ENCODE measurements at places on chromosomes 3 and 15.

GRCh38 chr3:178392511-178392926, 143.7 kb upstream of the KCNMB2 start:
- peak; percentile 82 for DNase-seq

- no peak for DNase-seq
These were observed 1.2 kb downstream of the KLHDC8B start for GRCh38 chr3:49172551-49173041.

DNA sequence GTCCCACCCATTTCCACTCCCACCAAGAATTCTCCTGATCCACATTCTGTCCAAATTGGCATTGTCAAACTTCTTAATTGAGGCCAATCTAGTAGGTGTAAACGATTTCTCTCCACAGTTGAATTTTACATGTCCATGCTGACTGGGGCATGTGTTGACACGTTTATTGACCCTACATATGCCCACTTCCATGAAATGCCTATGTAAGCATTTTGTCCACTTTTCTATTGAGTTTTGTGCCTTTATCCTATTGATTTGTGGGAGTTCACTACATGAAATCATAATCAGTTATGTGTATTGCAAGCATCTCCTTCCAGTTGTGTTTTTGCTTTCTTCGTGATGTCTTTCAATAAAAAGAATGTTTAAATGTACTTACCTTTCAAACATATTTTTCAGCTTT, 141.7 kb upstream of the NSMCE3 start:
- DNase-seq = no peak

DNA sequence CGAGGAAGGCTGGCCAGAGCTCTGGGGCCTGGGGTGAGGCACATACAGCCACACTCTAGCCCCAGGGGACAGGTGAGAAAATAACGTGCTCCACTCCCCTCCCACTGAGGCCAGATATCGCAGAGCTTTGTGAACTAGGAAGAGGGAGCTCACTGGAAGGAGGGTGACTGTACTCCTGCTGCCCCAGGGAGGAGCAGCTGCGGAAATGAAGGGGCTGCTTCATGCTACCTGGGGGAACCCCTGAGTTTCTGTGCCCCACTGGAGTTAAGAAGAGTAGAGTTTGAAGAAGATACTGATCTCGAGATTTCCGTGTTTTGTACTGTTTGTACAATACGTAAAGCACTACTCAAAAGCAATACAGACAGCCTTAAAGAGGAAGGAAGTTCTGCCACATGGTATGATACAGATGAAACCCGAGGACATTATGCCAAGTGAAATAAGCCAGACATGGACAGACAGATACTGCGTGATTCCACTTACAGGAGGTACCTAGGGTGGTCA, 44.6 kb downstream of the CMTM6 start:
- DNase-seq = no peak

GRCh38 chr3:189365609-189366564, 194.1 kb downstream of the TPRG1 start:
- DNase-seq = peak; percentile 61

- DNase-seq = no peak
These were observed 22.1 kb downstream of the ITGA11 start for GRCh38 chr15:68409736-68410370.

GRCh38 chr15:92463826-92464225, 70.1 kb downstream of the ST8SIA2 start:
- DNase-seq = no peak

GRCh38 chr3:134802428-134803050, 7.5 kb downstream of the EPHB1 start:
- no peak for DNase-seq

DNA sequence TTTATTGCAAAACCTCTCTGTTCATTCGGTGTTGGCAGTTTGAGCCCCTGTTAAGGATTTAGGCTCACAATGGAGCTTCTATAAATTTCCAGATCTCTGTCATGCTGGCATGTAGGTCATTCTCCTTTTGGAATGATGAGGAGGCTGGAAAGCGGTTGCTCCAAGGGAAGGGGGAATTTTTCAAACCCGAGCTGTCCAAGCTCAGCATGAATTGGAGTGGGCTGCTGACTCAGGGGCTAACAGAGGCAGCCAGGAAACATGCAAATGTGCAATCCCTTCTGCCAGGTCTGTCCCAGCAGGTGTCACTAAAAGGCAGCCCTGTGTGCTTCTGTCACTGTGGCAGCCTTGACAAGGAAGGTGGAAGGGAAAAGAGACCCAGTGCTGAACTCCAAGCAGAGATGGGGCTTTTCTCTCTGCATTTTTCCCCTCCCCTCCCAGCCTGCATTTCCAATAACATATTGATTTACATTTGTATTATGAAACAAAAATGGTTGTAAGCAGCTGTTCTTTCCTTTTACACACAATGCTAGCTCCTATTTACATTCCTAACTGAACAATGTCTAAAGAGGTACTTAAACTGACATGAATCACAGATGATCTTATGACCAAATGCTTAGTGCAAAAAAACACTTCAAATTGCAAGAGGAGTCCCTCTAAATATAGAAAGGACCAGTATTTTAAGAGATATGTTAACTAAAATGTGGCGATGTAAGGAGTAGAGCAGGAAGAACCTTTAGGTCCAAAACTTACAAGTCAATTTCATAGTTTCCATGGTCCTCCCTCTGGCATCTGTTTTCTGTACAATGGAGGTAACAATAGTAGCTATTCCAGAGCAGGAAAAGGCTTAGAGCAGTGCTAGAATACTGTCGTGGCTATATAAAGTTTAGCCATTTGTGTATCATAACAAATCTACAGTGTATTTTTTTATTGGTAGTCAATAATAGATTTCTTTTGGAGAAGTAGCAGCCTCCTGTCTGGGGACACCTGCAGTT, 84.5 kb upstream of the ATP10A start:
- DNase-seq = no peak

DNA sequence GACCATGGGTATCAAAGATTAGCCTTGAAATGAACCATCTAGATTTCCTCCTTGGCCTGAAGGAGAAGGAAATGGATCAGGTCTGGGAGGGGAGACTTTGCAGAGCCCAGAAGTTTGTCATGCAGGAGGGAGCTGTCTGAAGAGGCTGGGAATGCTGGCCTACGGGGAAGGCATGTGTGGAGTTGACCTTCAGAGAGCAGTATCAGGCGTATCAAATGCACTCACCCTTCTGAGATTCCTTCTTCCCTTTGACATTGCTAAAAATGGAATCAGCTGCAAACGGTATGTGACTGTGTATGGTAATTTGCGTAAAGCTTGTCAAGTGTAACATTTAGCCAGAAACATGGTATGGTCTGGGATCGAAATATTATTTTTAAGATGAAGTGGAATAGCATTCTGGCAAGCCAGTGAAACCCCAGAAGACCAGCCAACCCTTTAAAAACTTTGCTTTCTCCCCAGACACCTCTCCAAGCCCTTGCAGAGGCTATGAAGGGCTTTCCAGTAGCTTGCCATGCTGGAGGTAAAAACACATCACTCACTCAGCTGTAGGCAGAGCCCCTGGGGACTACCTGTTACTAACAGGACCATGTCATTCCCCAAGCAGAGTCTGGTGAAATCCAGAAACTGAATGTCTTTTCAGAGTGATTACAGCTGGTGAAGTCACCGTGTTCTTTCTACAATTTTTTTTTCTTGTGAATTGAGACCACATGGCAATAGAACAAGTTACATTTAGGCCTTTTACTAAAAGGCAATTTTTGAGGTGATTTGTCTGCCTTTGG, 174.7 kb upstream of the SLC24A5 start:
- no peak for DNase-seq

DNA sequence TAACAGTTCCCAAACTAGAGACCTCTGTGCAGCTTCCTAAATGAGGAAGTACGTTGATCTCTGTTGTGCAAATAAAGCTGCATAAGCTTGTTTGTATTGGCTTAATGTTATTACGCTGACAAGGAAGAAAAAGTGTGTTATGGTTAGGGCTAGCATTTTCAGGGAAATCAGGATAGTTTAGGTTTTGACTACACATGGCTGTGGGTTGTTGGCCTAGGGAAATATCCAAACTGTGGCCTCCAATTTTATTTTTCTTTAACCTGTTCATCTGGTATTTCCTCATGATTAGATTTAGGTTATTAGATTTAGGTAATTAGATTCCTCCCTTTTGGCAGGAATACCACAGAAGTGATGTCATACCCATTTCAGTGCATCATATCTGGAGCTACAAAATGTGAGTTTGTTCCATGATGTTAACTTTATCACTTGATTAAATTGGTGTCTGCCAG, 8.7 kb upstream of the MCCC1 start:
- peak; percentile 38 for DNase-seq

GRCh38 chr3:33914731-33915379, 116.4 kb downstream of the PDCD6IP start:
- no peak for DNase-seq

DNA sequence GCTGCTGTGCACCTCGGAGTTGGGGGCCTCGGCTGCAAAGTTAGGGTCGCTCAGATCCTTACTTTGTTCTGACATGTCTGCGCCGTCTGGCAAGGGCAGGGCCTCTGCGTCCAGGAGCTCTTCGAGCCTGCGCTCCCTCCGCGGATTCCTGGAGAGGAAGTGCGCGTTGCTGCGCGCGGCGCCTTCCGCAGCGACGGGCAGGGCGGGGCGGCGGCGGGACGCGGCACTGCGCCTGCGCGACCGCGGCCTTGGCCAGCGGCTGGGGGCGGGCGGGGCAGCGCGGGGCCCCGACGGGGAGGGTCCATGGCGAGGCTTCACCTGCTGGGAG, at the start of gene NDN:
TSS of gene NDN (minus strand) at position 163 of the 328 bp plus-strand sequence. CDS start at position 75, 88 bp downstream.
- DNase-seq = peak; percentile 12
